ENCODE measurements at places on chromosomes 13 and 19.

GRCh38 chr13:30569901-30570576 is 47.7 kb upstream of the USPL1 start:
- no peak for DNase-seq

DNA sequence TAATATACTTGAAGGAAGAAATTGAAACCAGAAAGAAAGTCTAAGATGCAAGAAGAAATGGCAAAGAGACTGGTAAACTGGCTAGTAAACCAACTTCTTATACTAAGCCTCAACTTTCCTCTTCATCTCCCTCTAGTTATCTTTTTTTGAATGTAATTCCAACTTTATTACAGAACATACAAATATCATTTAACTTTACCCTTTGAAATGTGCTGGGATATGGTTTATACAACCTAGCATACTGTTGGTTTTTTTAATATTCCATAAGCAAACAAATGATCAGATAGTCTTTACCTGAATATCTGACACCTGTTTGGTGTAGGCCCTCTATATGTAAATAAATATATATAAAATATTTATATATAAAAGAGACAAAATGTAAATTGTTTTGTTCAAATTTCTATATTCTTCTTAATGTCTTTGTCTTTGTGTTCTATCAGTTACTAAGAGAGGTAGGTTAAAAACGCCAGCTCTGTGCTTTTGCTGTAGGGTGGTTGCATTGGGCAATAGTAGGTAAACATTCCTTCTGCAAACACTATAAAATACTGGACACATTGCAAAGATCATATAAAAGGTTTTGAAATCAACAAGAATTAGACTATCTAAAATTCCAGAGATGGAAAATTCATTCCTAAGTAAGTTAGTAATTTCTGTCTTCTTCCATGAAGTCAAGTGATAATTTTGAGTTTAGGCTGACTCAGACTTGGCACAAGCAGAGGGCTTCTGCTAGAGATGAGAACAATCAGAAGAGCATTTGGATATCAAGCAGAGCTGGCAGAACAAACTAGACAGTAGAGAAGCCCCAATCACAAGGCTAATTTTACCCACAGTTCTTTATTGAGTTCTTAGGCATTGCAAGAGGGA is 383.3 kb downstream of the RFC3 start:
- no peak for DNase-seq

DNA sequence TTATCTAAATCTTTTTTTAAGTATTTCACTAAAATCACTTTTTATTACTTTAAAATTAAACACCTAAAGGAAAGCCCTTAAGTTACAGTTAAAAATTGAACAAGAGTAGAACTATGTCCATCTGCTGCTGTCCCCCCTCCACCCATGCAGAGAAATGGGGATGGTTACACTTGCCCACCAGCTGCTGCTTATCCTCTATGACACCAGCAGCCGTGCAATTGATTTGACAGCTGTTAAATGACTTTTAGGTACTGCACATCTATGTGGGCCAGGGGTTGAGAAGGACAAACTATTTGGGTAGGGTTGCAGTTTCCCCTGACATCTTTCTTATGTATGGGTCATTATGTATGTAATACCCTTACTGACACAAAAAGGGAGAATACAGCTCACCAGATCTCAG is 77.2 kb downstream of the TBC1D4 start:
- DNase-seq: no peak

GRCh38 chr13:98524391-98524790 is 52.5 kb downstream of the STK24 start:
- no peak for DNase-seq

GRCh38 chr13:35648201-35648600 is 171.7 kb upstream of the MAB21L1 start:
- no peak for DNase-seq

GRCh38 chr19:6078068-6078467 is 32.2 kb downstream of the RFX2 start:
- no peak for DNase-seq

DNA sequence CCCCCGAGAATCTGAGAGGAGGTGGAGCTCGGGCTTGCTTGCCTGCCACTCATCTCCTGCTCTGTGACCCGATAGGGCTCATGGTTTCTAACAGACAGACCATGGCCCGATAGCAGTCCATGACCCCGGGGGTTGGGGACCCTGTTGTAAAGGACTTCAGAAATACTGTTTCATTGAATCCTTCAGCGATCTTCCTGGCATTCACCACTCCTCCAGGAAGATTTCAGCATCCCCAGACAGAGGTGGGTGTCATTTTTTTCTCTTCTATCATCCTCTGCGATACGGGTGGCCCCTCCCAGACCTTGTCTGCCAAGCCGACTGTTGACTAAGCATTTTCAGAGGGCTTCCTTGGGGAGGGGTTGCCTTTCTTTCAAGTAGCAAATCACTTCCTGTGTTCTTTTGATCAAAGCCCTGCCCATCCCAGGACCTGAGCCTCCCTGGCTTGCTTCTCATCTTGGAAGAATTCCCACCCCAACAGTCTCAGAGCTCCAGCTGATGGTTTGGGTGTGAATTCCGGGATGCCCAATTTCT is 1.7 kb downstream of the MYO1F start:
- no peak for DNase-seq
